ENCODE measurements at places on chromosomes 16 and 17.

- no peak for DNase-seq
These were observed 7.9 kb downstream of the SEPTIN12 start for GRCh38 chr16:4780235-4780634.

DNA sequence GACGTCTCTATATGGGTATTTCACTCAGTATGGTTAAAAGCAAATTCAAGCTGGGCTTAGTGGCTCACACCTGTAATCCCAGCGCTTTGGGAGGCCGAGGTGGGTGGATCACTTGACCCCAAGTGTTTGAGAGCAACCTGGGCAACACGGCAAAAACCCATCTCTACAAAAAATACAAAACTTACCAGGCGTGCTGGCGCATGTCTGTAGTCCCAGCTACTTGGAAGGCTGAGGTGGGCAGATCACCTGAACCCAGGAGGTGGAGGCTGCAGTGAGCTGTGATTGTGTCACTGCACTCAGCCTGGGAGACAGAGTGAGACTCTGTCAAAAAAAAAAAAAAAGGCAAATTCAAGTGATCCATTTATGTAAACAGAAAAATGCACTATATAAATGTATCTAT, 1.3 kb upstream of the TNFRSF17 start:
- no peak for DNase-seq

DNA sequence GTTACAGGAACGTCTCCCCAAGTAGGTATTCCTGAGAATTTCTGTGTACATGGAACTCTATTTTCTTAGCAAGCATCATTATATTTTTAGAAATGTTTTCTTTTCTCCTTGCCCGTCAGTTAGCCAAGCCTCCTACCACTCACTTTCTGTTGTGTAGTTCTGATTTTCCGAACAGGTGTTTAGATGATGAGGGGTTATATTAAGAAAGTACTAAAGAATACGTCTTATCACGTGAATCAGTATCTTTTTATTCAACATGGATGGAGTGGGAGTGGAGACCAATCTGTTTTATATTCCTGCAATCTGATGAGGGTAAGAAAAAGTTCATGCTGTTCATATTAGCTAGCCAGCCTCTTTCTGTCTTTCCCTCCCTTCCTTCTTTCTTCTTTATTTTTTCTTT, 29.4 kb downstream of the MSI2 start:
- DNase-seq: no peak

DNA sequence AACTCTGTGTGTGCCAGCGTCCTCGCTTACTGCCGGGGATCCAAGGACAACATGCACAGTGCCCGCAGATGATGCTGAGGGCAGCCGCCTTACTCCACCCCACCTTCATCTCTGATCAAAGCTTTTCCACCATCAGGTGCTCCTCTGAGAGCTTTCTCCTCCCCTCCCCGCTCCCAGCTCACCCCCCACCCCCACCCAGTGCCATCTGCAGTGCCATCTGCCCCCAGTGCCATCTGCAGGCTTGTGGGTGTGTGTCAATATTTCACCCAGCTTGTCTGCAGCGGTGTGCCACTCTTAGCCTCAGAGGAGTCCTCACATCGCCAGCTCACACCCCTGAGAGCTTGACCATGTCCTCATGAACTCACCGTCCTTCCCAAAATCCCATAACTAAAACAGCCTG, 98.2 kb upstream of the NOL11 start:
- DNase-seq: no peak

- peak; percentile 56 for DNase-seq
These were observed at the start of gene DNAH9 for GRCh38 chr17:11598274-11599221. Gene DNAH9 (plus strand): TSS chr17:11598470. CDS start chr17:11598499, 29 bp downstream.

GRCh38 chr17:79137789-79138165, 63.2 kb downstream of the ENGASE start:
- no peak for DNase-seq

- no peak for DNase-seq
These were observed 65.0 kb downstream of the CCDC182 start for GRCh38 chr17:57679906-57680695.

GRCh38 chr17:51493206-51493605, 232.9 kb downstream of the UTP18 start:
- DNase-seq: no peak

DNA sequence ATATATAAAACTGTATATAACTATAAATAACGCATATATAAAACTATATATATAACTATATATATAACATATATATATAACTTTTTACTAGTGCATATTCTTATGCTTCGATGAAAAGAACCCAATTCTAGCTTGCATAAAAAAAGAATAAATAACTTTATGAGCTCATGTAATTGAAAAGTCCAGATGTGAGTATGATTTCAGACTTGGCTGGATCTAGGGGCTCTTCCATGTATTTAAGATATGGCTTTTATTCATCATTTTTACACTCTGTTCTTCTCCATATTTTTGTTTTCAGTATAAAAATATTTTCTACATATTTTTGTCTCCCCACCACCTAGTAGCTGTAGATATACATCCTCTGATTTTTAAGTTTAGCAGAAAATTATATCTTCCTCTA, 417.5 kb downstream of the CDH11 start:
- no peak for DNase-seq

- DNase-seq: no peak
These were observed at the start of gene CMTM3 for GRCh38 chr16:66604376-66605176. Gene CMTM3 (plus strand): TSS chr16:66604704. CDS start chr16:66604806, 102 bp downstream.

DNA sequence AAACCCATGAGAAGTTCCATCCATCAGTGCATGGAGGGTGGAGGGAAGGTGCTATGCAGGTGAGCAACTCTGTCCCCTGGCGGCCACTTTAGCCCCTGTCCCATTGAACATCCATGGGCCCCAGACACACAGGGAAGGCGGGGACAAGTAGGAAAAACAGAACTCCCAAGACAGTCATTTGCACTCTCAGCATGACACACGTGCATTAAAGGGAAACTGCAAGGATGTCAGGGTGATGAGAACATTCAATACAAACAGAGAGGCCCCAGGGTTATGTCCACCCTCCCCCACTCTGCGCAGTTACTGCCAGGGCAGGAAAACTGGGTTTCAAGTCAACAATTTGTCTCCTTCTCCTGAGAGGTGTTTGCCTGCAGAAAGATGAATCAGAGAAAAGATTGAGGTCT, 44.0 kb upstream of the AKTIP start:
- DNase-seq: no peak

DNA sequence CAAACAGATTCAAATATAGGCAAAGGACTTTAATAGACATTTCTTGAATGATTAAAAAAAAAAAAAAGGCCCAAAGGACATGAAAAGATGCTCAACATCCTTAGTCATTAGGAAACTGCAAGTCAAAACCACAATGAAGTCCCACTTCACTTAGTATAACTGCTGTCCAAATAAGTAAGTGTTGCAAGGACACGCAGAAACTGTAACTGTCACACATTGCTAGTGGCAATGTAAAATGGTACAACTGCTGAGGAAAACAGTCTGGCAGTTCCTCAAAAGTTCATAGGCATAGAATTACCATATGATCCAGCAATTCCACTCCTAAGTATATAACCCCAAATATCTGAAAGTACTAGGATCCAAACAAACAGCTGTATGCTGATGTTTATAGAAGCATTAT, 112.7 kb downstream of the BRIP1 start:
- DNase-seq: no peak

DNA sequence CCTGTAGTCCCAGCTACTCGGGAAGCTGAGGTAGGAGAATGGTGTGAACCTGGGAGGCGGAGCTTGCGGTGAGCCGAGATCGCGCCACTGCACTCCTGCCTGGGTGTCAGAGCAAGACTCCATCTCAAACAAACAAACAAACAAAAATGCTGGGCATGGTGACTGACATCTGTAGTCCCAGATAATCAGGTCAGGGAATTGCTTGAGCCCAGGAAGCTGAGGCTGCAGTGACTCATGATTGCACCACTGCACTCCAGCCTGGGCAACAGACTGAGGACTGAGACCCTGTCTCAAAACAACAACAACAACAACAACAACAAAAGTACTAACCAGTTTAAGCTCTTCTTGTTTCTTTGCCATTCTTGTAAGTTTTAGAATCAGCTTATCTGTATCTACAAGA, 383.0 kb upstream of the PMFBP1 start:
- DNase-seq: no peak

DNA sequence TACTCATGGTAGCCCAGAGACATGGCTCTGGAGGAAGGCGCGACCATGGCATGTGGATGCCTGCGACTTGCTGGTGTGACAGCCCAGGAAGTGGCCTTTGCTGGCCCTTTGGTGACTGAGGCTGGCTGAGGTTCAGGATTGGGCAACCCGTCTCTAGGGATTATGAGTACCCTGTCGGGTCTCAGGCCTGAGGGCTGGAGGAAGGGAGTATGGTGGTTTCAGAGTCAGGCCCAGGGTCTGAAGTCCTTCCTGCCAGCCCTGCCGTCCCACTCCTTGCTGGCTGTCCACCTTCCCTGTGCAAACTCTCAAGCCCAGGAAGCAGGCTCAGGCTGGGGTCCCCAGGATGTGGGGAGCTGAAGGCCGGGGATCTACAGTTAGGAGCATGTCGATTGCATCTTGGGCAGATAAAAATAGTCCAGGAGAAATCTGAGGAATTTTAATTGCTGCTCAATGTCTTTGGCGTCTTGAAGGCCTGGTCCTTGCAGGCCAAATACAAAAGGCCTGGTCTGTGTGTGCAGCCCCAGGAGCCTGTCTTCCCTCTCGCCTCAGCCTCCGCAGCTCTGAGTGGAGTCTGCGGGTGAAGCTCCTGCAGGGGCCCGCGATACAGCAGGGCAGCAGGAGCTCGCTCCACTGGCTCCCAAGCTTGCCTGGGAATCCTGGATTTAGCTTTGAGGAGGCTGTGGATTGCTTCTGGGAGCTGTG, 52.5 kb downstream of the NKD1 start:
- no peak for DNase-seq

DNA sequence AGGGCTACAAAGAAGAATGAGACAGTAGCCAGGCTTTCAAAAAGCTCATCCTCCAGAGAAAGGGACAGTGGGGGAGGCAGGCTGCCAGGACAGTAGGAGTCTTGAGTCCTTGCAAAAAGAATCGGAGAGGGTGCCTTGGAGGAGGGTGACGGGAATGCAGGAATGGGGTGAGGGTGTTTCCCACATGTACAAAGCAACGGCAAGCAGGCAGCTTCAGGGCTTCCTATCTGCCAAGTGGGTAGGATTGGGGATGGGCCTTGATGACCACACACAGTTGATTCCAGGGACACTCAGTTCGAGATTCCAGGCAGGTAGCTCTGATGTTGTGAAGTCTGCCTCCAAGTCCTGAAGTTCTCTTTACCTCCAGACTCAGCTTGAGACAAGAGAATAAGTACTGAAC, 54.4 kb downstream of the C17orf67 start:
- DNase-seq: no peak

DNA sequence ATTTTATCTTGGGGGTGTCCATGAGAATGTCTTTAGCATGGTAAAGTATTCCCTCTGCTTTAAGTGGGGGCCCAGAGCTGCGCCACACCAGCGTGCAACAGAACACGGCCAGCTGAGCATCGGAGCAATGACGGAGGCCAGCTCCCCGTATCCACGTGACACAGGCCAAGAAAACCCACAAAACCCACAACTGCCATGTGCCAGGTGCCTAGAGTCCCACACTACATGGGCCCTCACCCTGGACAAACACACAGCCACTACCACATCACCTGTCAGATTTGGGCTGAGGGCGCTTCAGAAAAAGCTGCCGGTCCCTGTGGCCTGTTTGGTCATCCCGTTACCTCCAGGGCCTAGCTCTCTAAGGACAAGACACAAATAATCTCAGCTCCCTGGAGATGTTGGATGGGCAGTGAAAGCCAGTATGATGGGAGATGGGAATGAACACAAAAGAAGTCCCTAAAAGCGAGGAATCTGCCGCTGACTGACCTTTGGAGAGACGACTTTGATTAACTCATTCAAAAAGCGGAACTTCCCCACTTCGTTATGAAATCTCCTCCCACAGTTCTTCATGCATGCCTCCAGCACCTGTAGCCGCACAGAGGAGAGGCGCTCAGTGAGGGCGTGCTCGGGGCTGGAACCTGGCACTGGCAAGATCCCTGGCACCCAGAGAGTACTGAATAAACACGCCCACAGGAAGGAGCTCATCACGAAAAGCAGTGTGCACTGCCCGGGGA, 17.1 kb downstream of the GGA3 start:
- no peak for DNase-seq

DNA sequence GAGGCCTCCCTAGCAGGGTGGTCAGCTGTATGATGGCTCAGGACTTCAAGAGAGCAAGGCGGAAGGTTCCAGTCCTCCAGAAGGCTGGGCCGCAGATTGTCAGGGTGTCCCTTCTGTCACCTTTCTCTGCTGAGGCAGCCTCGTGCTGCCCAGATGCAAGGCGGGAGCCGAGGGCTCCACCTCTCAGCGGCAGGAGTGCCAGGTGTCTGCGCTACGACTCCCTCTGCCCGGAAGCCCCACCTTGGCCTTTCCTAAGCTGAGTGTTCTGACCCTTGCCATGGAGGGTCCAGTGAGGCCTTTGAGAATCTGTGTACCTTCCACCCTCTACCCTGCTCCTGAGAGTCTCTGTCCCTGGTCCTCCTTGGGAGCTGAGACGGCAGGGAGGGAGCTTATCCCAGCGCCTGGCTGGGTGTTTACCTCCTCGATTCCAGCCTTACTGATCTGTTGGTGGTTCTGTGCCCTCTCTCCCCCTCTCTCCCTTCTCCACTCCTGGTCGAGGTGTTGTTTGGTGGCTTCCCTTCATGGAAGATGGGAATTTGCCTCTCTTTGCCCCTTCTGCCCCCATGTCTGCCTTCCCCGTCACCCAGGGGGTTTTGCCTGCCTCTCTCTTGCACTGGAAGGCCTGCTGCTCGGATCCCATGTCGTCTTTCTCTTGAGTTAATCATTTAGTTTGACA, 2.2 kb upstream of the ZNF750 start:
- no peak for DNase-seq

DNA sequence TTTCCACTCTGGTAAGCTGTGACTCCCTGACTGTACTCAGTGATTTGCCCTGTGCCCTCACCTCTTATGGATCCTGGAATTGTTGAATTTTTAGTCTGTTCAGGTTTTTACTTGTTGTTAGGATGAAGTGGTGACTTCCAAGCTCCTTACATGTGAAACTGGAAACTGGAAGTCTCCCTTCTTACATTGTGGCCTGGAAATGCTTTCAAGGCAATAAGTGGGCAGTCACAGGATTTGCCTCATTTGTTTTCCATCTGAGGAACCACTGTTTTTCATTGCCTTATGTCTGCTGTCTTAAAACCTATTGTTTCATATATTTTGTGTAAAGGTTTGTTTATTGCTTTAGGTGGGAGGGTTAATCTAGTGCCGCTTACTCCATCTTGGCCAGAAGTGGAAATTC, 155.8 kb downstream of the CYB561 start:
- no peak for DNase-seq

- DNase-seq: peak; percentile 39
These were observed 58.1 kb downstream of the CYB5B start for GRCh38 chr16:69482410-69482991.
